Fibroblast of skin of scalp (primary cell): ENCODE measurements at places on chromosomes 13 and 19.

DNA sequence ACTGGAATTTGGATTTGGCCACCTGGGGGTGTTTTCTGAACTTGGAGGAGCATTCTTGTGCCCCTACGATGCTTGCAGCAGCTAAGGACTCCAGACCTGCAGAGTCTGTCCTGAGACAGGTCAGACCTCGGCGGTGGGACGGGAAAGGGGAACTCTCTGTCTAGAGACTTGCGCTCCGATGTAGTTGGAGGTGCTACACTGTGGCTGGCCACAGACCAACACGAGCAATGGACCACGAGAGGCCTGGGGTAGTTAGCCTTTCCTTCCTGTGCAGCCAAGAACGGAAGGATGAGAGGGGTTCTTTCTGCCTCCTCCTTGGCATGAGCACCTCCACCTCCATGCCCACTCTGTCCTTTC is 5.9 kb upstream of the GRAMD1A start:
- no peak for DNase-seq

- DNase-seq, result peak; percentile 44
Measured at GRCh38 chr13:77751513-77752456, 54.3 kb downstream of the SLAIN1 start.

DNA sequence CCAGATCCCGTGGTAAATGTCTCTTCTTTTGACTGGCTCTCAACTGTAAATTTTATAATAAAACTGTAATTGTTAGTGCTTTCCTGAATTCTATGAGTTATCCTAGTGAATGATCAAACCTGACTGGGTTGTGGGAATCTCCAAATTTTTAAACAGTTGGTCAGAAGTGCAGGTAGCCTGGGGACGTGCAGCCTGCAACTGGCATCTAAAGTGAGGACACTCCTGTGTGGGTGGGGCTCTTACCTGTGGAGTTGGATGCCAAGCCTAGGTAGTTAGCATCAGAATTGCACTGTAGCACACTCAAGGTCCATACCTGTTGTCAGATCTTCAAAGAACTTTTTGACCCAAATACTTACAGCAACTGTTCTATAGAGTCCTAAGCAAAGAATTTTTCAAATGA is 207.1 kb upstream of the NBEA start:
- no peak for DNase-seq

DNA sequence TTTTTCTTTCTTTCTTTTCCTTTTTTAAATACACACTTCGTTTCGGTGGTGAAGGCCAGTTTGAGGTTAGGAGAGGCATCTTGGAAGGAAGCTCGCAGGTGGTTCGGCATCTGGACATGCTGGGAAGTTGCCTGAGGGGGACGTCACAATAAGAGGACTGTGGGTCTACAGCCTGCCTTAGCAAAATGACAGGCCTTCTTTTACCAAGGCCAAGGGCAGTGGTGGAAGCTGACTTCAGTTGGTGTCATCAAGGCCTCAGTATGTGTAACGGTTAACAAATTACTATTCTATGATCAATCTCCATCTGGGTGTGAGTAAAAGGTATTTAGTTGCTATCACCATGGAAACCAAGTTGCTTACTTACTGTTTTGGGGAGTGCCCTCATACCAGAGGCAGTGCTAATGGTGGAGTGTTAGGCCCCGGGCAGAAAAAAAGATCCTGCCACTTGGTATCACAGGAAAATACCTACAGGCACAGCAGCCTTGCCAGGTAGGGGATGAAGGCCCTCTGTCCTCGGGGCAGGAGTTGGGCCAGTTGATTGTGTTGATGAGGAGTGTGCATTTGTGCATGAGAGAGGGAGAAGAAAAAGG is 10.3 kb downstream of the ACTN4 start:
- peak; percentile 88 for DNase-seq
